ENCODE measurements at places on chromosomes 7 and 10.

GRCh38 chr7:40200791-40201190 lies 66.0 kb downstream of the SUGCT start:
- DNase-seq = no peak

- DNase-seq = no peak
These were observed 29.3 kb downstream of the PTPN12 start for GRCh38 chr7:77566421-77566820.

DNA sequence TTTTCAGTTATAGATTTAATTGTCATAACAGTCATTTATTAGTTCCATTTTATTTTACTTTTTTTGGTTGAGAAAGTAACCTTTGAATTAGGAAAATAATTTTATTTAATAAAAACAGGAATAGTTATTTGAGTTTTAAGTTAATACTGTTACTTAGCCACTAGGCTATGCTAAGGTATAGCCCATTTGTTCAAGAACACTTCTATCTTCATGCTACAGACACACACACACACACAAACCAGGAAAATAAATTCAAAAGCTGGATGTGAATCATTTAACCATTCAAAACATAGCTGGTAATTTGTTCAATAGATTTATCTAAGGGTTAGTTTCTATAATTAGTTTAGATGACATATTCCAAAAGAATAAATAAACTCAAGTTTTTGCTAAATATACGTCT lies 148.4 kb downstream of the RNF133 start:
- DNase-seq = no peak

DNA sequence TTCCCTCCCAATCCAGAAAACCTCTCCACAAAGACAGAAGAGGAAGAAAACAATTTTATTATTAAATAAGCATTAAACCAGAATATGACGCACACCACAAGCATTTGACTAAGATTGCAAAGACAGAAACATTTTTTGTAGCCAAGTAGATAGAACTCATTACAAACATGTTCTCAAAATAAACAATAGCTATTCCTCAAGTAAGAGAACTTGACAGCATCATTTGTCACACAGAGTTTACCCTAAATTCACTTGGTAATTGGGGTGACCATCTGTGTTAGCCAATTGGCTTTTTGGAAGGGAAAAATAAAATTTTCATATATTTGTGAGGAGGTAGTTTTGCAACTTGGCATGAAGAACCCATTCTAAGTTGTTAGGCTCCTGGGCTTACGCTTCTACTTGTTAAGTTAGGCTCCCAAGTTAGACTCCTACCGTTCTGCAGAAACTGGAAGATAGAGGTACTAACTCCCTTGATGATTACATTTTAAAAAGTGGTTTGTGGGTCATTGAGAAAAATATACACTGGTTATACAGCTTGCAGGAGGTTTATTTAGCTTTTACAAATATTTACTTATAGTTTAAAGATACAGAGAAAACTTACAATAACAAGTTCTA lies 618.6 kb upstream of the CNTNAP2 start:
- DNase-seq = no peak

DNA sequence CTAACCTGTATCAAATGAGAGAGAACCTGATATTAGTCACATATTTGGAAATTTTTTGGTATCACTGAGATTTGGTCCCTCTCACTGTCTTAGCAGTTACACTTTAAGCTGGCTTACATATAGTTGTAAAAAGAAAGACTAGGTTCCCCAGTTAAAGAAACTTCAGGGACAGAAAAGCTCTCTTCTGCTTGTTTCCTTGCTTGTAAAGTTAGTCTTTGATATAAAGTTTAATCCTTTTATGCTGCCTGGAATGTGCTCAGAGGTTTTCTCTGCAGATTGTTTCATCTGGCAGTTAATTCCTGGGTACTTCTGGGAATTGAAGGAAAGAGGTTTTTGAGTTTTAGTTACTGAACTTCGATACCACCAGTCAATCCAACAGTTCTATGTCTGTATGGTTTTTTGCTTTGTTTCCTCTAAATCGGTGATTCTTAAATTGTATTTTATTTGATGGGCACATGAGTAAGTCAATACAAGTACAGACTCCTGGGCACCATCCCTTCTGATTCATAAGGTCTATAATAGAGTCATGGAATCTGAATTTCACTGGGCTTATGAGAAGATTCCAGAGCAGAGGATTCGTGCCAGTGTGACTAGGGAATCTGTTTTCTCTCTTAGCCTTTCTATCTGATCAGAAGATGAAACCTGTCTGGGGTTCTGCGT lies 1080.9 kb upstream of the C7orf33 start:
- DNase-seq = no peak

GRCh38 chr10:76352300-76352699 lies 920.9 kb downstream of the LRMDA start:
- no peak for DNase-seq

GRCh38 chr7:143296686-143297085 lies 8.5 kb downstream of the CASP2 start:
- no peak for DNase-seq

- no peak for DNase-seq
These were observed 94.9 kb downstream of the NKX6-2 start for GRCh38 chr10:132690821-132691610.

- no peak for DNase-seq
These were observed 156.2 kb downstream of the PLPP4 start for GRCh38 chr10:120613180-120613579.

GRCh38 chr10:20314431-20314830 lies 498.2 kb downstream of the PLXDC2 start:
- DNase-seq = no peak

DNA sequence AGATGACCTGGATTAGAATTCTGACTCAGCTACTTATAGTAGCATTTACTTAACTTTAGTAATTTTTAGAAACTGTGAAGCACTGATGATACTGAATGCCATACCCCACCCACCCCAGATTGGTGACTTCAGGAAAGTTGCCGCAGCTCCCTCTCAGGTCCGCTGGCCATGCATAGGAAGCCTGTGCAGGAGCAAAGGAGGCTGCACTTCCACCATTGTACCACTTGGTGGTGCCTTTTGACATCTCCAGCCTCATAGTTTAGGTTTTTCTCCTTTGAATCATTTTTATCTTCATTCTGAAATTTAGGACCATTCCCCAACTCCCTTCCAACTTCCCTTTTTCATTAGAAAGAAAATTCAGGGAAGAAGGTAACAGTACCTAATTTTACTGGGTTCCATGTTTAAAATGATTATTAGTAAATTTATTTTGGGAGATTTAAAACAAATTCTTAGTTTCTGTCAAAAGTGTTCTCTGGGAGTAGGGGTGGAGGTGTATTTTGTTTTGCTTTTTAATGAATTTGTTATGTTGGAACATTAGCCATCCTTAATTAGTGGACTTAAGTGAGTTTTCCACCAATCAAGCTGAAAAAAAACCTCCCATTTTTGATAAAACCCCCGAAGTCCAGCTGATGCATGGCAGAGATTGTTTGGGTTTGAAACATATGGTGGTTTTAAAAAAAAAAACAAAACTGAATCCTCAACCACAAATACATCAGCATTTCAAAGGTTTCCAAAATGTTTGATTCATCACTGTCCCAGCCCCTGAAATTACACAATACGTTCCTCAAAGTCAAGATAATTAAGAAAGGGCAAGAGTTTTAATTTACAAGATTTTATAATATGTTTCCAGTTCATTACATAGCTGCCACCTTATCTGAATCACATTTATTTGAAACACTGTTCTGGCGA lies 109.6 kb downstream of the WNT2 start:
- DNase-seq = peak; percentile 52

- no peak for DNase-seq
These were observed 160.6 kb downstream of the SEC23IP start for GRCh38 chr10:120052964-120053702.

DNA sequence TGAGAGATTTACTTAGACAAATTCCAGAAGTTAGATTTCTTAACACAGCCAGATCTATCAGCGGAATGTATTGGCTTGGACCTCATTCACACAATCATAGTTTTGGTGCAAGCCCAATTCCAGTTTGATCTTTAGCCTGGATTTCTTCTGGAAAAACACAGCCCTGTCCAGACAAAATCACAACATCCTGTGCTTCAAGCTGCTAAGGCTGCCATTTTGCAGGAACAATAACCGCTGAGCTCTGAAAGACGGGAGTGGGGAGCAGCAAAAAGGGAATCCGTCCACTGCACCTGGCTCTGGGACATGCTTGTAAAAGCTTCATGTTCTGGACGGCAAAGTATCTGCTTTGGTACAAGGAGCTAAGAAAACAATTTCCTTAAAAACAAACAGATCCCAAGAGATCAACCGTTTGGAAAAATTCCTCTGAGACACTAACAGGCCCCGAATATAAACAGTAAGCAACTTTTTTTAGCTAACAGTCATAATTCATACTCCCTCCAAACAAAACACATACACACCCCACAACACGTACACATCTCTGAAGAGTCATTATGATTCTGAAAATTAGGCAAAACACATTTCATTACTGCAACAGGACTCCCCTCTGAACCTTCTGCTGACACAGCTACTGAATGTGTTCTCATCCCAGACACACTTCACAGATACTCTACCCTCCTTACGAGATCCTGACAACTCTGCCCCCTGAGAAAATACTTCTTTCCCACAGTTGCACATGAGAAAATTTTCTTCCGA lies 32.4 kb downstream of the ITIH5 start:
- DNase-seq = no peak

DNA sequence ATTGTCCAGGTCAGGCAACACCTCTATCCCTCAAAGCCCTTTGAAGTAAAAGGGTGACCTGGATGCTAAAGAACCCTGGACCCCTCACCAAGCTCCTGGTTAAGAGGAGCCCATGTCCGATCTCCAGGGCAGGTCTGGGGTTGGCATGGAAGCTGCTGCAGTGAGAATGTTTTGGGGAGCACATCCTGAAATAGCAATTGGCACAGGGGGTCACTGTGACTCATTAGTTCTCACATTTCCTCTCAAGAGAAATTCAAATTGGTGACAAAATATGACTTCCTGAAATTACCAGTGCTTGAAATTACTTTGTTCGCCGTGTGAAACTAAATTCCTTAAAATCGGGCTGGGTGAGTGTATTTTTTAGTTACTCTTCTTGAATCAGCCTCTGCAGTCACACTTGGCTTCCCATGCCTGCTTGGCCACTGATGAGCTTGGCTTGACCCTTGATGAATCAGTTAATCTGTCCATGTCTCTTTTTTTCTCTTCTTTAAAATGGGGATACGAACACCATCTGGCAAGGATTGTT lies 18.8 kb upstream of the ARHGAP22 start:
- no peak for DNase-seq

DNA sequence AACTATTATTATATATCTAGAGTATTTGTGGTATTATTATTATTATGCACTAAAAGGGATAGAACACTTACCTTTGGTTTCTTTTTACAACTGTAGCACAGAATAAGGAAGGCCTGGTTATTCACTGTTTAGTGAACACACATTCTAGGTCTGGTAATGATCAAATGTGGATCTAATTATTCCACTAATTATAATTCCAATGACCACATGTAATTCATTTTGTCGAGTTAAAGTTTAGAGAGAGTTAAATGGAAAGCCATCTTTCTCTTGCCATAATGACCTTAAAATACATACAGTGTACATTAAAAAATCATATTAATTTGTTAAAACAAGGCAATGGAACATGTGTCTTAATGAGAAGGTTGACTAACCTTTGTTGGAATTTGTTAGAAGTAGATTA lies 147.8 kb downstream of the SEM1 start:
- DNase-seq = no peak

- DNase-seq = no peak
These were observed 556.4 kb downstream of the SORCS1 start for GRCh38 chr10:106608066-106608465.

DNA sequence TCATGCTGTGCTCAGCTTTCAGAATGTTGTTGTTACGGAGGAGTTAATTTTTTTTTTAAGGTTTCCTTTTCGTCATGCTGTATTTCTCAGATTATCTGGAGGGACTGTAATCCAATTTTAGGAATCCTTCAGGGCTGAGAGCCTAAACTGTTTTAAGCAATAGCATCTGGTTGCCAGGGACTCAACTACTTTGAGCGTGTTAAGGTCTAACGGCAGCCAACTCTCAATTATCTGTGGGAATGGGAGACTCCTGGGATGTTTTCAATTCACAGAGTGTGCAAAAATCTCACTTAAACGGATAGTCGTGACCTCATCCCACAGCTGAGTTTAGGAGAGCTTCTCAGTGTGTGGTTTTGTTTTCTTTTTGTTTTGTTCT lies 291.7 kb downstream of the AUTS2 start:
- no peak for DNase-seq

- no peak for DNase-seq
These were observed 18.9 kb downstream of the CALML3 start for GRCh38 chr10:5543623-5544022.

DNA sequence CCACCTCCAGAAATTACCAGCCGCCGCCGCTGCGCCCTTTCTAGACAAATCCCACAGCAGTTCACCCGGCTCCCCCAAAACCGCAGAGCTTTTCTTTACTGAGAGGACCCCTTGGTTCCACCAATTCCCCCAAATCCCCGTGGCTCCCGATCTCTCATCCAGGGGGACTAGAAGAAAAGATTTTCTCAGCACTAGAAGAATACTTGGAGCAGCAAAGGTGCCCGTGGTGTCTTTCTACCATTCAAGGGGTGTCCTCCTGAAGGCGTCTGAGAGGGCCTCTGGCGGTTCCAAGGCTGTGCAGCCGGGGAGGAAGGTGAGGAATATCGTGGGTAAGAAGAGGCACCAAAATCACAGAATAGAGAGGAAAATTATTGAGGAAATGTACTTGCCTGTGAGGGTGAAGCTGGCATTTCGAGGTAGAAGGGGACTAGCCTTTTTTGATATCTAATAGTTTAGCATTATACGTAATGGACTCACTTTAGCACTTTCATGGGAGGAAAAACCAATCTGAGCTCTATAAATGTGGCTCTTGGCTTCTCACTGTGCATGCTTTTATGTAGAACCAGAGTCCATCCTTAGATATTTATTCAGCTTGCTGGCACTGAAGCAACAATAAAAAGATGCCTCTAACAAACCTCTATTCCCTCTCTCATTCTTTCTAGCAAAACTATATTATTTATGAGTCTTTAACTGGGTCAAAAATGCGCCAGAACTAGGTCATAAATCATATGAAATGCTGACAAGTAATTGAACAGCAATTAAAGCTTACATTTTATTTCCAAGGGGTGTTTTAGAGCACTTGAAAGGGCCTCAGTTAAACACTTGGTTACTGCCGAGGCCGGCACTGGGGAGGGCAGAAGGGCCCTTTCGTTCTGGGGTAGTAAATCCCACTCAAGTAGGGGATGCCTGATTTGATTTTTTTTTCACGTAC lies 13.8 kb upstream of the HOXA2 start:
- DNase-seq = no peak

GRCh38 chr10:96984541-96985131 lies 152.5 kb downstream of the LCOR start:
- no peak for DNase-seq

GRCh38 chr10:130254662-130255061 lies 118.5 kb downstream of the GLRX3 start:
- no peak for DNase-seq

All from iPS DF 6.9 (cell line).